ENCODE measurements at places on chromosomes 4 and X. TPM values are rescaled to one million over a fixed set of nuclear protein-coding genes. Genes with fewer than 3 reads are reported as not detected.

The XAGE1B gene
- total RNA-seq, result not detected

GRCh38 chr4:168411318-168412150 lies 68.8 kb downstream of the DDX60L start:
- no peak for DNase-seq
- no peak overlapping the region for H3K4me3 ChIP-seq
- H3K36me3 ChIP-seq, result no peaks in the 10 kb centered on the region
- H3K27ac ChIP-seq, result no peak overlapping the region
- H3K4me1 ChIP-seq, result no peaks in the 10 kb centered on the region

DNA sequence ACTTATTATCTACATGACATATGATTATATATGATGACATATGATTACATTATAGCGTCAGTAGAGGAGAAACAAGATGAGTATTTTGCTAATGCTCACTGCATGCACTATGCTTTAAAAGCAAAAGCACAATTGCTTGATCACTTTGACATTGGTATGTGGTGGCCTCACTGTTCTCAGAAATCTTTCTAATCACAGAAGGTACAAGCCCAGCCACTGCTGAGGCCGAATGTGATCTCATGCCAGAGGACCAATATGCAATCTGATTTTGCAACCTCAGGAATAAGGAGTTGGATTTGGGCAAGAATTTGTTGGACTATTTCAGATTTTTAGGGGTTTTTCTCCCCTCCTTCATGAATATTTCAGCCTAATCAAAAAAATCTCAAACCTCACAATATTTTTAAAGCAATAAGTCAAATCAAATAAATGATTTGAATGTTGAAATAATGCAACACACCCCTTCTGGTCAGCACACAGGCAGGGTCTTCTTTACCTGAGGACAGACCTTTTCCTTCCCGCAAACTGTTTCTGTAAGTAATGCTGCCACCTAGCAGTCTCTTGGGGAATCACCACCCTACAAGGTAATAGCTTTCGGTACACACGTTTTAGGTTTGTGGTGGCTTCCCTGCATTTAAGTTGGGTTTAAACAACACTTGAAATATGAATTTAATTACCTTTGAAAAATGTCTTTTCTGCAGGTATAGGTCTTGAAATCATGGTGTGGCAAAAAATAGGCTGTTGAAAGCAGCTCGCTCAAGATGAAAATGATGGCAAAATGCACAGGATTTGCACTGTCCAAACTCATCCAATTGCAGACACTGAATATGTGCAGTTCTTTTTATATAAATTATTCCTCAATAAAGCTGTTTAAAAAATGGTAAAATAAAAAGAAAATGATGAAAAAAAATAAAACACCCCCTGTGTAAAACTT lies 4.8 kb upstream of the CXCL13 start:
- H3K36me3 ChIP-seq, result no peaks in the 10 kb centered on the region
- no peak overlapping the region for H3K27ac ChIP-seq
- H3K27me3 ChIP-seq, result no peaks in the 10 kb centered on the region
- DNase-seq, result peak; percentile 64

The GABRB1 gene
- total RNA-seq, result not detected
